IMR-90 (cell line): ENCODE measurements at places on chromosomes 3 and 15. TPM values are rescaled to one million over a fixed set of nuclear protein-coding genes. Genes with fewer than 3 reads are reported as not detected.

SLC7A14 gene
- total RNA-seq: 6.7 and 6.8 TPM in 2 replicates

TEX55 gene
- total RNA-seq: not detected in 2 replicates

GP5 gene
- total RNA-seq: under 0.01 TPM in 2 replicates

DPPA2 gene
- total RNA-seq: not detected in 2 replicates

ACTRT3 gene
- 2.5 TPM in 2 replicates for total RNA-seq

KBTBD12 gene
- total RNA-seq: not detected in 2 replicates

DOCK3 gene
- under 0.01 TPM in 2 replicates for total RNA-seq

MTHFS gene
- 6.3 and 8.3 TPM in 2 replicates for total RNA-seq

C3orf33 gene
- total RNA-seq: 0.72 and 1.1 TPM in 2 replicates

DMXL2 gene
- 21.9 and 34.4 TPM in 2 replicates for total RNA-seq

CHDH gene
- total RNA-seq: under 0.01 and 0.28 TPM in 2 replicates

UPK1B gene
- 0.28 and 0.36 TPM in 2 replicates for total RNA-seq

RAF1 gene
- 128 and 151 TPM in 2 replicates for total RNA-seq

GRK7 gene
- not detected in 2 replicates for total RNA-seq
